ENCODE measurements at places on chromosomes 7 and 10.

DNA sequence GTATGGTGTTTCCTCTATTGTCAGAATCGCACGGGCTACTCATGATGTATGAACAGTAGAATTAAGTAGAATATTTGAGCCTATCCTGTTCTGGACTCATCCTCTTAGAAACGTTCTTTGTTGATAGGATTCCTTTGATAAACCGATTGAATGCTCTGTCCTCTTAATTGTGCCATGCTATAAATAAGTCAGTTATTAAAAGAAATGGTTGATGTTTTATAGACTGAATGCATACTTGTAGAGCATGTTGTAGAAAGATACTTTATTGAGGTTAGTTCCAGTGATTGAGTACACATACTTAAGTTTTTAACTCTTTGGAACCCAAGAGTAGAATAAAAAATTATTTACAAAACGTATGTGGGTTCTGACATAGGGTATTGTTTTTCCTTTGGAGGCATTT lies 54.9 kb upstream of the HBP1 start:
- no peak for DNase-seq

DNA sequence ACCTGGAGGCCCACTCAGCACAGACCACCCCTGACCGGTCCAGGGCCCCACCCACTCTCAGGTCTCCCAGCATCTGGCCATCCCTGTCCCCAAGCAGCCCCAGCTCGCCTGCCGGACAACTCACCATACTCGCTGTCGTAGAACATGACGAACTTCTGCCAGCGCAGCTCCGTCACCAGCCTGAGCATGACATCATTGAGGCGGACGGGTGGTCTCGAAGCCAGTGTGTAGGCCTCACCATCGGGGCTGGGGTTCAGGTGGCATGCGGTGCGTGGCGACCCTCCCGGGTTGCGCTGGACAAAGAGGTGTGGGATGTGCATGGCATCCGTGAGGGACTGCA lies 160.4 kb downstream of the GRID1 start:
- DNase-seq = peak; percentile 61

- DNase-seq = no peak
Observed at GRCh38 chr10:113712755-113713639, 33.3 kb downstream of the CASP7 start.

DNA sequence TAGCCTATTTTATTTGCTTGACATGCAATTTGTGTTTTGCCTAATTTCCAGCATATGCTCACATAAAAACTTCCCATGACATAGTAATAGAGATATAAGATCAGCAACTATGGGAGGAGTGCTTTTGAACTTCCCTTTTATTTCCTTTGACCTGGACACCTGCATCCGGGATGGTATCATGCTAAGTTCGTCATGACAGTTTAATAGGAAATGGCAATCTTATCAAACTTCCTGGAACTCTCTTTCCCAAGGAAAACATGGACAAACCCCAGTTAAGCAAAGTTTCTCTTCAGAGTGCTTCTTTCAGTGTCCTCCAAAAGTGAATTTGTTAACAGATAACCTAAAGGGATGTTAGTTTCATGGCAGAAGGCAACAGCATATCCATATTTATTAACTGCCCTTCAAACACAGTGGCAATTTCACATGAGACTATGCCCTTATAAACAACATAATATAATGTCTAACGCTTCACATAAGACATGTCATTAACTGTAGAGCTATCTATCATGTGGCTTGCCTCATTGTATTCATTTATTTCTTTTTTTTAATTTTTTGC lies 474.7 kb upstream of the SEMA3A start:
- no peak for DNase-seq

DNA sequence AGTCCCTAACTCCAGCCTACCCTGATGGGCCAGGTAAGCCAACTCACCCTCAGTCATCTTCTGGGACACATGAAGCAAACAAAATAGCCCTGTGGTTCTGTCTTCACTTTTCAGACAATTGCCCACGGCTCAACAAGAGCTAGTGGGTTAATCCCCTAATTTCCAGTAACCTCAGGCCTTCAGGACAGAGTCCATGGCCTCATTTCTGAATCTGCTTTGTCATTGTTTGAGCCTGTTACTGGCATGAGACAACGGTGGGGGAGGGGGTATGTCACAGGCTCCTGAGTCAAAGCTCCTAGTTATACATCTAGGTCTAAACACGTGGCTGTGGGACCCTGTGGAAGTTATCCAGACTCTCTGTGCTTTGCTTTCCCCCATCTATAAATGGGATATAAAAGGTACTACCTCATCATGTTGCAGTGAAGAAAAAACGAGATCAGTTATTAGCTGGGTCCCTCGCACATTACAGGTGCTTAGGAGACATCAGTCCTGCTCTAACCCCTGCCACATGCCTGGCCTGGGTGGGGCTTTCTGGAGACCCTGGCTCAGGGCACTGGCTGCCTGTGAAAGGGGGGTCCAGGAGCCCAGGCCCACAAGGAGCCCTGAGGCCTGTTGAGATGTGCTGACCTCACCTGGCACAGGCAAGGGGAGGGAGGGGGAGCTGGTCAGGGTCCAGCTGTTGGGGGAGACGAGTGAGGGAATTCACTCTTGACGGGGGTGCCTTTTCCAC lies 16.5 kb downstream of the MAT1A start:
- DNase-seq = no peak

- DNase-seq = no peak
Observed at GRCh38 chr10:60916025-60916424, 28.0 kb downstream of the RHOBTB1 start.

GRCh38 chr7:139075871-139076686 lies 33.4 kb downstream of the ZC3HAV1 start:
- no peak for DNase-seq

DNA sequence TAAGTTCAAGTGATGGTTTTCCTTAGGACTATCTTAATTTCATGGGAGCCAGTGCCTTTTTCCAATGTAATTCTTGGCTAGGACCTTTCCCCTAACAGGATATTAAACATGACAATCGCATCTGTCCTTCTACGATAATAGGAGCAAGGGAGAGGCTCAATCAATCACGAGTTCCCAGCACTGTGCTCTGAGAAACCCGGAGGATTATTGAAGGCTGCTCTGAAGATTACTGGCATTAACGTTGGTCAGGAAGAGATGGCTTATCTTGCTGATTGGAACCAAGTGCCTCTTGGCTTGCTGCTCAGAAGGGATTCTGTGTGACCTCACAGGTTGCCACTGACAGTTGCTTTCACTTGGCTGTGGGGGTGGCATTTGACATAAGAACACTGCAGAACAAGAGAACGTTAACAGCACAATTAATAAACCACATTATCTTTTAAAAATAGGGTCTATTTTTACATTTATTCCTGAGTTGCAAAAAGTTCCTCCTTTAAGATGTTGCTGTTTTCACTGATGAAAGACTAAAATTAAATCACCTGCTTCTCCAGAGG lies 252.1 kb upstream of the TAC1 start:
- DNase-seq = no peak

DNA sequence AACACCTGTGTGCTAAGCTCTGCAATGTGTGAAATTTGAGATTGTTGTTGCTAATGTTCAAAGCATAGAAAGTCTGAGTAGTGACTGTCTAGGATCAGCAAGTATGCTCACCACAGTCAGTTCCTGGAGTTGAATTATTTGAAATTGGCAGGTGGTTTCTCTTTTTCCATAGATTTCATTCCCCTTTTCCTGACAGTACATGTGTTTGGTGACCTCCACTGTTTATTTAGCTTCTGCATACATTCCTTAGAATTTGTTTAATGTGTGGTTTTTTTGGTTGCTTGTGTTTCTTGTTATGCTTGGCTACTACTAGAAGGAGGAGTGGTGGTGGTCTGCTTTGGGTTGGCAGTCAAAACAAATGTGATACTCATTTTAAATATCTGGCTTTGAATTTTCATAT lies 52.3 kb downstream of the FOXP2 start:
- no peak for DNase-seq

DNA sequence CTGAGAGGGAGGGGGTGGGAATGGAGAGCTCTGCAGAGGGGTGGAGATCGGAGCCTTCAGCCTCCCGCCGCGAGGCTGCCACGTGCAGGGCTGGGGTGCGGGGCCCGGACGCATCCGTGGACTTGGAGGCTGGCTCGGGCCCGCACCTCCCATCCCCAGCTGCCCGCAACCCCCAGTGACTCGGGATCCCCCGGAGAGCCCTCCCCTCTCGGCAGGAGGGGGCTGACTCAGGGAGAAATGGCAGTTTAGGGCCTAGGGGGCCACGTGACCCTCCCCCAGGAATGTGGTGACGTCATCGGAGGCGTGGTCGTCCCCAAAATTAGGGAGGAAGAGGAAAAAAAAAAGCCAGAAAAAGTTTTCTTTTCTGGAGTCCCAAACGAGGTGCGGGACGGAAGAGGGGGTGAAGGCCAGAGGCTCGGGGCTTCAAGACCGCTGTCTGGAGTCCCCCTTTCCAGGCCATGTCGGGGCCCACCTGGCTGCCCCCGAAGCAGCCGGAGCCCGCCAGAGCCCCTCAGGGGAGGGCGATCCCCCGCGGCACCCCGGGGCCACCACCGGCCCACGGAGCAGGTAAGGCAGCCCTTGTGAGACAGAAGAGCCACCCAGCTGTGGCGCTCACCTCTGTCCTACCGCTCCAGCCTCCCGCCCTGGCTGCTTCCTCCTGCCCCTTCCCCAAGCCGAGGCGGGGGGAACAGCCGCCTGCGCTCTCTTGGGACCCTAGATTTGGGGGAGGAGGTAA lies at the start of gene TRIP6:
Gene TRIP6, plus strand, starts transcription at position 348 of the 736 bp plus-strand sequence. Its CDS starts 111 bp downstream, at position 459.
- DNase-seq = peak; percentile 66

DNA sequence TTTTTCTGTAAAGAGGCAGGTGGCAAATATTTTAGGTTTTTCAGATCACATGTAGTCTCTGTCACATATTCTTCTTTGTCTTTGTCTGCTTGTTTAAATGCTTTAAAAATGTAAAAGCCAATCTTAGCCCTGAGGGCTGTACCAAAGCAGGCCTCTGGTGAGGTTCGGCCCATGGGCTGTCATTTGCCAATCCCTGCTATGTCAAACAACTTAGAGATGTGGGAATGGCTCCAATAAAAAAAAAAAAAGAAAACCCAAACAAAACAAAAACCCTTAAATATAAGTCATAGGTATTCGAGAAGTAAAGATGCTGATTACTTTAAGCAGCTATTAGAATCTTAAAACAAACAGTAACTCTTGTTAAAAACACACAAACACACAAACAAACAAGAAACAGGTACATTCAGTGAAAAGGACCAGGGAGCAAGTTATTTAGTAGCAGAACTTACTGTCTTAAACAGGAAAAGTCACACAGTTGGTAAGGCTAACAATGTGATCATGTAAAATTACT lies 61.4 kb upstream of the NAMPT start:
- DNase-seq = no peak

GRCh38 chr7:128030263-128030653 lies 979 bp downstream of the LRRC4 start:
- no peak for DNase-seq

GRCh38 chr10:102001435-102002068 lies 54.4 kb downstream of the ARMH3 start:
- DNase-seq = no peak

- no peak for DNase-seq
Observed at GRCh38 chr7:54811846-54812254, 52.8 kb upstream of the SEC61G start.

GRCh38 chr10:116910910-116911309 lies 61.6 kb downstream of the ENO4 start:
- DNase-seq = no peak

DNA sequence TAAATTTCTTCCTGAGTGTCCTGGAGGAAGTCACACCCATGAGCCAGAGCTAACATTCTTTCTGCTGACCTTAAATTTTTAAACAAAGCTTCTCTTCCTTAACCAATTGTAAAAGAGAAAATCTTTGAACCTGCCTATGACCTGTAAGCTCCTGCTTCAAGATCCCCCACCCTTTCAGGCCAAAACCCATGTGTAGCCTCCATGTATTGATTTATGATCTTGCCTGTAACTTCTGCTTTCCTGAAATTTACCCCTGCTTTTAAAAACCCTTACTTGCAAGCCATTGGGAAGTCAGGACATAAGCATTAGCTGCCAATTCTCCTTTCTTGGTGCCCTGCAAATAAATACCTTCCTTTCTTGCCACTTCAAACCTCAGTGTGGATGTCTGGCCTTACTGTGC lies 68.5 kb upstream of the HECTD2 start:
- DNase-seq = no peak

GRCh38 chr7:135653340-135654080 lies 8.8 kb upstream of the STMP1 start:
- DNase-seq = no peak

GRCh38 chr7:31061185-31061584 lies 9.1 kb downstream of the ADCYAP1R1 start:
- no peak for DNase-seq

GRCh38 chr10:110558041-110558440 lies 9.5 kb upstream of the SMC3 start:
- no peak for DNase-seq

GRCh38 chr7:140983802-140984201 lies 30.9 kb downstream of the MRPS33 start:
- no peak for DNase-seq

DNA sequence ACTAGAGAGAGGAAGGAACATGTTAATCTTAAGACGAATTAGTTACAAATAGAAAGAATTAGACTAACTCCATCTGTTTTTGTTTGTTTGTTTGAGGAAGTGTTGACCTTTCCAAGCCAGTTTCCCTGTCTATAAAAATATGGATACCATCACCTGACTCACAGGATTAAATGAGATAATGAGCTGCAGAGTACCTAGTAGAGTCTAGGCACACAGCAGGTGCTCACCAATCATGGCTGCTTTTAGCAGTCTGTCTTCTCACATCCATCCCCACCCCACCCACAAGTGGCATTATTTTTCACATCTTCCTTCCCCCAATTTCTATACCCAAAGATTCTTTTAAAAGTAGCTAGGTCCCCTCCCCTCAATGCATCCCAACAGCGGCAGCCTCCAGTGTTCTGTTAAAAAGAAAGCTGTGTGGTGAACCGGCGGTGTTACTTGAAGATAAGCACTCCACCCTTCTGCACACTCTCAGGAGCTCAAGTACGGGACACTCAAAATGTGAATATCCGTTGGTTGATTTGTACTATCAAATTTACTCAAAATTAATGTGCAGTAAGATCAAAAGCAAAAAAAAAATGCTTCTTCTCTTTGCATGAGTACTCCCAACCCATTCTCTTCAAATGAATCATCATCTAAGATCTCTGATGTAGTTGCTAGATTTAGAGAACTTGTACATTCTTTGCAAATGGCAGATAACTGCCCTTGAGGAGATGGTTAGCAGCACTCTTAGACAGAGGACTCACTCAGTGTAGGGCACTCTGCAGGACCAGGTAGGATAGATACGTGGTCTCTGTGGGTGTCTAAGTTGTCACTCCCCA lies 145.4 kb upstream of the ASAH2 start:
- DNase-seq = no peak

GRCh38 chr10:102605712-102606111 lies 38.6 kb upstream of the TRIM8 start:
- no peak for DNase-seq

GRCh38 chr7:4030346-4030950 lies 651.6 kb upstream of the FOXK1 start:
- DNase-seq = no peak

Measured in nucleus accumbens (tissue), 56 donors.